ENCODE measurements at places on chromosomes 2 and 18.
A peak's percentile ranks its signal among the peaks of the same experiment; 100 is the strongest.

DNA sequence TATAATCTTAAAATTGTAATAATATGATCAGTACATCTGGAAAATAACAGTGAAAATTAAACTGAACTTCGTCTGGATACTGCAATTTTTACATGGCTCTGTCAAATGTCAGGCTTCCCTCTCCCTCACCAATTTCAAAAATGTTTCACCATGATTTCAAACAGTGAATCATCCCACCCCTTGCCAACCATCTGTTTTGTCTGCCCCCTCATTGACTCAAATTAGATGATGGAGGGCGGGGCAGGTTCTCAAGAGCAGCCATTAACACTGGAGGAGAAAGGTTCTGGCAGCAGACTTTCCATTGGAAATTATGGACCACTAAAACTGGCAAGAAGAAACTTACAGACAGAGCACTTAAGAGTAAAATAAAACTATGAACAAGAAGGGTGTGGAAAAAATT, 1195.7 kb upstream of the ZEB2 start:
- DNase-seq, result no peak

GRCh38 chr2:71457123-71457915, 4.0 kb downstream of the DYSF start:
- no peak for DNase-seq

GRCh38 chr18:59272891-59273758, at the start of gene RAX:
Gene RAX, minus strand, starts transcription at chr18:59273454. Its CDS starts 248 bp downstream, at chr18:59273206.
- no peak for DNase-seq

GRCh38 chr2:126933711-126934091, 35.0 kb downstream of the TEX51 start:
- DNase-seq, result no peak

- no peak for DNase-seq
Observed at GRCh38 chr2:197088694-197089093, 162.2 kb upstream of the PGAP1 start.

- peak; percentile 30 for DNase-seq
Observed at GRCh38 chr2:4930704-4931103, 761.5 kb upstream of the SOX11 start.

DNA sequence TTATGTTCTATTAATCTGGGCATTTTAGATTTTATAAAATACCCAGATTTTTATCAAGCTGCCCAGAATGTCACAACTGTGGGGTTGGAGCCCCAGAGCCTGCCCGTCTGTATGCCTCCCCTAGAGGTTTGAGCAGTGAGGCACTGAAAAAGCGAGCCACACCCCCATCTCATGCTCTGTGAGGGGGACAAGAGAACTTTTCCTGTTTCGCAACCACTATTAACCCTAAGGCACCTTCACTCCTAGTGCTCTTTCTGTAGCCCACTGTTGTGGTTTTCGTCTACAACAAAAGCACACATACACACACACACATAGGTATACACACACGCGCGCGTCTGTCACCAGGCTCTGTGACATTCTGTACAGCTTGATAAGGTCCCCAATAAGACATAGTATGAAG, 38.0 kb downstream of the DCDC2C start:
- DNase-seq, result no peak

DNA sequence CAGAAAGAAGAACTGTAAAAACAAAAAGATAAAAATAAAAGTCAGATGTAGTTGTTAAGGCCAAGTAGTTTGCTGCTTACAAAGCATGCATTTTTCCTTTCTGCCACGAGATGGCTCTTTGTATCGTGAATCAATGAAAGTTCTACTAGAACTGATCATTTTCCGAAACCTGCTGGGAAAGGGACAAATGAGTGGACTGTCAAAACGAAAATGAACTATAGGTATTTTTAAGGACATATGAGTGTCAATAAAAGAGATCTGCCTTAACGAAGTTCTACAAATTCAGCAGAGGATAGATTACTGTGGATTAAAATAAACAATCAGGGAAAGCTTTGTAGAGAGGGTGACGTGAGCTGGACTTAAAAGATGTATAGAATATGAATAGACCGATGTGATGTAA, 15.0 kb upstream of the ELOA2 start:
- DNase-seq, result peak; percentile 6

DNA sequence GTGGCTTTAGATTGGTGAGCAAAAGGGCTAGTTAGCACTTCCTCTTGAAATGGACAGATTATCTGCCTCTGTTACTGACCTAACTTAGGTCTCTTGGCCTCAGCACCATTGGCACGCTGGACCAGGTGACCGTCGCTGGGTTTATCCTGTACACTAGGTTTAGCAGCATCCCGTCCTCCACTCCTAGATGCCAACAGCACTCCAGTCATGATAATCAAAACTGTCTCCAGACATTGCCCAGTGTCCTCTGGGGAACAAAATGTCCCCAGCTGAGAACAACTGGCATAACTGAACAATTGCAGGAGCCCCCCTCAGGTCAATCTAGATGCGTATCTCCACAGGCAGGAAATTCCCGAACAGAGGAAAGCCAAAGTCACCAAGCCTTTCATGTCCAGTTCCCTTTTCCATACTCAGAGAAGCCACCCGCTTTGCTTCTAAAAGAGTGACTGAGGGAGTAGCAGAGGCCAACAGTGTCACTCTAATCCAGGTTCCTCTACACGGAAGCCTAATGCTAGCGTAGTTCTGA, 27.3 kb downstream of the E2F6 start:
- no peak for DNase-seq

DNA sequence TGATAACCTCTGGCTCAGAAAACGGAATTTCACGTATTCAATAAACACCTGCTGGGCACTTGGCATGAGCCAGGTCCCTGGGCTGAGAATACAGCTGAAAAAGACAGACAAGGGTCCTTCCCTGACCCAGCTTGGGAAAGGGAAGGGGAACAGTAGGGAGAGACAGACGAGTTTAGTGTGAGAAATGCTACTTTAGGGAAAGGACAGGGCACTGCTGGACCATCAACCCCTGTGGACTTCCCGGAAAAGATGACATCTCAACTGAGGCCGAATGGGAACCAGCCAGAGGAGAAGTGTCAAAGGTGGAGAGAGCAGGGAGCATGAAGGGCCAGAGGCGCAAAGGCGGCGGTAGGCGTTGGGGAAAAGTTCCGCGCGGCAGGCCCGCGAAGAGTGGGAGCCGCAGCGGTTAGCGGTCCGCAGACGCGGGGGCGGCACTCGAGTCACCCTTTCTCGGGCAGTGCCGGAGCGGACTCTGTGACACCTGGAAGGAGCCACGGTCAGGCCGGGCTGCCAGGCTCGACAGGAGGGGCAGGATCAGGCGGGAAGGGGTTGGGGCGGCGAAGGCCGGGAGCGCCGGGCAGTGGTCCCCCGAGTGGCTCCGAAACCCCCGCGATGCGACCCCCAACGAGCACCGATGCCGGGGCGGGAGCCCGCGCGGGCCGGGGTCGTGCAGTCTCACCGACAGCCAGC, 519 bp downstream of the TEX261 start:
- DNase-seq, result no peak

DNA sequence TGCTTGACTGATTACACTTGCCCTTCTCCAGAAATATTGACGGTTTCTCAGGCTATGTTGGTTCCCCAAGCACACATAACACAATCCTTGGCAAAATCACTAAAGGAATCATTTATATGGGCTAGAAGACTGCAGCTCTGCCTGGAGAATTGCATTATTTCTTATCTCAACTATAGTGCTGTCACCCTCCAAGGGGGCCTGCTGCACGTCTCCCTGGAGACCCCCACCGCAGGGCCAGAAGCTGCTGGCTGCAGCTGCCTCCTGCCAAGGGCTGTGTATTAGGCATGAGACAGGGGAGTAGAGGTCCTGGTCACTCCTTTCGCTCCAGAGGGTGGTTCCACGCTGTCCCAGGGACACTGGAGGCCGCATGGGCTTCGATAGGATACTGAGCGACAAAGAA, 76.6 kb downstream of the LRRC30 start:
- DNase-seq, result no peak

- no peak for DNase-seq
Observed at GRCh38 chr18:45728336-45729010, 4.5 kb downstream of the SLC14A1 start.

- no peak for DNase-seq
Observed at GRCh38 chr2:10982931-10983701, 71.4 kb downstream of the KCNF1 start.

- no peak for DNase-seq
Observed at GRCh38 chr18:44067186-44067585, 613.5 kb upstream of the SETBP1 start.

DNA sequence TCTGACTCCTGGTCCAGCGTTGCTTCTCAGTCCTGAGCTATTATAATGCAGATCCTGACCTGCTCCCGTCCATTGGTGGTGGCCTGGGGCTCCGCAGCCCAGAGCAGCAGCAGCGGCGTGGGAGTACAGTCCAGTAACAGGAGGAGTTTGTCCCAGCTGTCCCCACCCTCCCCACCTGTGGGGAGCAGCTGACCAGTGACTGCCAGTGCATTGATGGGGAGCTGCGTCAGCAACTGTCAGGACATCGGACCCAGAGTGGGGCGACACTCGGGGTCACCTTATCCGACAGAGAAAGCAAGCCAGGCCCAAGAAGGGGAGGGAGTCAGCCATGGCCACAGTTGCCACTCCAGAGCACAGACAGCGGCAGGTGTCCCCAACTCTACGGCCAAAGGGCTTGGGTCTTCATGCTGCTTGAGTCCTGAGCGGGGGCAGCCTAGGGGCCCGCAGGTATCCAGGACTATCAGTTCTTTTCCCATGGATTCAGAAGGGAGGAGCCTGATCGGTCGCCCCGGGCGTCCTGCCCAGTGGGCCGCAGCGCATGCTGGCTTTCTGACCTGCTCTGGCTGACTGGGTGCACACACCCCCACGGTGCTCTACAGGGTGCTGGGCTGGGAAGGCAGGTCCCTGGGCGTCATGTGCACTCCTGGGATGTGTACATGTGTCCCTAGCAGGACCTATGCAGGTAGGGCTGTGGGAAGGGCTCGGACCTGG, 29.7 kb downstream of the DNMT3A start:
- peak; percentile 38 for DNase-seq

GRCh38 chr2:24404491-24404921, 44.2 kb upstream of the ITSN2 start:
- DNase-seq, result no peak

- no peak for DNase-seq
Observed at GRCh38 chr2:3098231-3098630, 279.4 kb downstream of the EIPR1 start.

- no peak for DNase-seq
Observed at GRCh38 chr18:44960580-44960979, 279.9 kb downstream of the SETBP1 start.

DNA sequence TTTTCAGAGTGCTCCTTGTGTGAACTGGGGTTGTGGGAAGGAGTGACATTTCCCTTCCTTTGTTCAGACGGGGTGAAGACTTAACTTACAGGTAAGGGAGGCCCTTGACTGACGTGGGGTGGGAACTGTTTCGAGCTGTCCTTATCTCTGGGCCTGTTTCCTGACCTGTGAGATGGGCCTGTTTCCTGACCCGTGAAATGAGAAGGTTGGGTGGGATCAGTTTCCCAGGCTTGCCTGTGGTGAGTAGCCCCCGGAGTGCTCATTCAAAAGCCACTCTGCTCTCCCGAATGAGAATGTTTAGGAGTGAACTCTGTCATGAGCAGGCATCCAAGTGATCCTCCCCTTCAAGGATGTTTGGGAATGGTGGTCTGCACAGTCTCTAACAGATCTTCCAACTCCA, 4.1 kb upstream of the LYPD6B start:
- no peak for DNase-seq

GRCh38 chr18:63079114-63079513, 240.5 kb downstream of the BCL2 start:
- no peak for DNase-seq

DNA sequence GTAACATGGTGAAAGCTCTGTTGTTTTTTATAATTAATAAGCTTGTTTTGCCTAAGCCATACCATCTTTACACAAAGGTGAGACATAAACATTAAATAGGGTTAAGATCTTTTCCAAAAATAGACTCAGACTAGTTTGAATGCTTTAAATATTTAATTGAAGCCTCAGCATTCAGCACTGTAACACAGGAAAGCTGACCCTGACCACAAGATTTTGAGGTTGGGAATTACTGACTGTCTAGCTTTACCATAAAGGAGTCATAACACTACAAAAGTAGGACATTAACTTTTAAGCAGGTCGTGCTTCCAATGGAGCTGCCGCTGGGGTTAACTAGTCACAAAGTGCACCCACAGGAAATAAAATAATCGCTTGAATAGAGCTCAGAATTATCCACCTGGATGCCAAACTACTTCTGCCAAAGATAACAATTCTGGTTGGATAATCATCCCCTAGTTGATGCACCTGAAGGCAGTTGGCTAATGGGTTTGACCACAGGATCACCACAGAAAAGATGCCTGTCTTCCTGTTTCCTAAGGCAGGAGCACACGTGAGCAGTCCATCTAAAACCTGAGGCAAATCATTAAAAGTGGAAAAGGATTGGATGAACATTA, 106.2 kb downstream of the COBLL1 start:
- DNase-seq, result peak; percentile 94

GRCh38 chr2:227163998-227164762, at the start of the genes COL4A3 and COL4A4:
Gene COL4A3, plus strand, starts transcription at chr2:227164624. Its CDS starts 103 bp downstream, at chr2:227164727.
Gene COL4A4, minus strand, starts transcription at chr2:227164205. Its CDS starts 16,722 bp downstream, at chr2:227147483.
- DNase-seq, result peak; percentile 17

GRCh38 chr2:70671092-70671675, 96.8 kb downstream of the ADD2 start:
- DNase-seq, result no peak

DNA sequence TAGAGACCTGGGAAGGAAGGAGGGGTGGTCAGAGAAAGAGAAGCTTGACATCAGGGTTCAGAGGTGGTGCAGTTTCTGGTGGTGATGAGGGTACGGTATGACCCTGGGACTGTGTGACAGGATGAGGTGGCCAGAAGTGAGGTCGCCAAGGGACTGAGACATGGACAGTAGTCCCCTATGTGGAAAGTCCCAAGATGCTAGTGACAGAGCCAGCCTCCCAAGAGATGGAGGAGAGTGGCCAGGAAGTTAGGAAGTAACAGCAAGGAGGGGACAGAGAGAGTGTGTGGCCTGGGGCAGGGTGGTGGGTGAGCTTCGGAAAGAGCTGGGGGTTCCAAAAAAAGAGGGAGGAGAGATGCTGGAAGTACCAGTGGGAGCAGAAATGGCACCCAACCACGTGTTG, 66.0 kb downstream of the SMAD7 start:
- no peak for DNase-seq

DNA sequence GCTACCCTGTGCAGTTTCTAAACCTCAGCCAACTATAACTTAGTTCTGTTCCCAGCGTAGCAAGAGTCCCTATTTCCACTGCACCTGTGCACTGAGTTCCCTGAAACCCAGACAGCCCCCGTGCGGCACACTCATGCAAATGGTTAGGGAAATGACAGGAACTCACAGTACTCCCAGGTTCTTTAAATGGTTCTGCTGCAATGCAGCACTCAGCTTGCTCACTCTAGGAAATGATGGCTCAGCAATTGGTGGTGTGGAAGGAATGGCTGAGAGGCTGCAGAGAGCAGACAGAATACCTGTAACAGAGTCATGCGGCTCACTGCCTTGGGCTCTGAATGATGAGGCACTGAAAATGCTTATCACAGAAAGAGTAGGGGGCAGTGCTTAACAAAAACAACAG, 143.0 kb downstream of the RAD51AP2 start:
- no peak for DNase-seq

DNA sequence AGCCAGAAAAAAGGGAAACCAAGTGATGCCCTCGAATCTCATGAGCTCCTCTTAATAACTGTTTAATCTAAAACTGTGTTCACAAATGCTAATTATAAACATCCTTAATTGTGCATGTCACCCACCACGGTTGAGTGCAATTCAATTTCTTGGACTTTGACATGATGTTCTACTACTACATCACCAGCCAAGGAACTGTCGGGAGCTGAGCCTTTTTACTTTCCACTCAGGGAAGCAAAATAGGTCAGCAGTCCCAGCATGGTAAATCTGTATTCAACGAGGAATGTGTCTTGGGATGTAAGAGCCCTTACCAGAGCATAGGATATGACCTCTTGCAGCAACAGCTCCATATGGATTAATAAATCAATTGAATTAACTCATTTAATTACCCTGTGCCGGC, 20.8 kb upstream of the REG3G start:
- DNase-seq, result no peak

- DNase-seq, result no peak
Observed at GRCh38 chr2:204892506-204893255, 347.4 kb downstream of the PARD3B start.
